Esophagus muscularis mucosa (tissue), 4 donors: ENCODE measurements at places on chromosomes 7 and 10. TPM values are rescaled to one million over a fixed set of nuclear protein-coding genes. Genes with fewer than 3 reads are reported as not detected.

DNA sequence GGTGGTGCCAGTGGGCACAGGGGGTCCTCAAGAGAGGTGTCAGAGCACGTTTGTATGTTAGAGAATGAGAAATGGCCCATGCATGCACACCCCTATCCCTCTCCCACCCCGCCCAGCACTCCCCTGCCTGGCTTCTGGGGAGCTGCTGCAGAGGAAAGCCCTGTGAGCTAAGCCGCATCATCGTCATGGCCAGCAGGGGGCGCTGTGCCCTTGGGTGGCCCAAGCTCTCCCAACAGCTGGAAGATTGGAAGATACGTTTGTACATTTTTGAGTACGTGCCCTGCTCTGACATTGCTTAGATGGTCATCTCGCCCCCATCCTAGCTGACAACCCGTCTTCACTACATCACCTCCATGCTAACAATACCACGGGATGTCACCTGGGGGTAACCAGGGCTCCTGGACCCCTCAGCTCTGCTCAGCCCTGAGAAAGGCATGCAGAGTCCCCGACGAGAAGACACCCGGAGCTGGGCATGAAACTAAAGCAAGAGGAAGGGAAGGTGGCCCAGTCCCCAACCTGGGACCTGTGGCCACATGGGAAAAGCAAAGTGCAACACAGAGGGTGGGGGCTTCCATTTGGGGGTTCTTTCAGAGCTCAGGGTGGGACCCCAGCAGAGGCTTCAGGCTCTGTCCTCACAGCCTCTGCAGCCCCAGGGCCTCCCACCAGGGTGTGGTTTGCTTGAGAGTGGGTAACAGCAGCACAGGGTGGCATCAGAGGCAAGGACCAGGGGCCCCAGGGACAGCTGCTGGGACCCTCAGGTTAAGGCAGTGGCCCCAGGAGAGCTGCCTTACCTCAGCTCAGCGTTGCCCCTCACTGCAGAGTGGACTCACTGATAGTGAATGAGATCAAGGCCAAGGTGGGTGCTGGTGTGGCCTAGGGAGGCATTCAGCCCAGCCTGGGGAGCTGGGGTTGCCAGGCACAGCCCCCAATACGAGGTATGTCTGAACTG is 136.6 kb downstream of the PTPN20 start:
- DNase-seq = no peak

Gene INPP5A
- total RNA-seq = 243 TPM

GRCh38 chr7:48337781-48338180 is 166.5 kb downstream of the ABCA13 start:
- DNase-seq = no peak

- DNase-seq = no peak
Measured at GRCh38 chr10:114711869-114712250, 53.8 kb upstream of the ABLIM1 start.

- DNase-seq = no peak
Measured at GRCh38 chr10:74231375-74231774, 80.4 kb downstream of the ADK start.

Gene COL13A1
- total RNA-seq = 4.2 TPM

- DNase-seq = no peak
Measured at GRCh38 chr7:17152721-17153120, 145.7 kb upstream of the AHR start.

GRCh38 chr10:62457598-62457997 is 83.4 kb downstream of the ZNF365 start:
- no peak for DNase-seq

Gene ANAPC16
- 157 TPM for total RNA-seq

DNA sequence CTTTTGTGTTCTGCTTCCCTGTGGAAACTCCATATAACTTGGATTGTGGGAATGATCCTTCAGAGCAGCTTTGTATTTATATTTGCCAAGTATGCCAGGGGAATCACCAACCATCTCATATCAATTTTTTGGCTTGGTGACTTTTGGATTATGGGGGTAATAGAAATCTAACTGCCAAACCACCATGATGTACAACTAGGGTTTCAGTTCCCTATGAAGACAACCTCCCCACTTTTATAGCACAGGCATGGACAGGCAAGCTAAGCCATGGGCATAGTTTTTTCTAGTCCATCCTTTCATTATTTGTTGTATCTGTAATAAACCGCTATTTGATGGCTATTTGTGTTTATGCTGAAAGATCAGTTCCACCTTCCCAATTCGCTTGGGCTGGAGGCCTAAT is 17.7 kb downstream of the NPY start:
- DNase-seq = no peak

Gene BEND7
- 17.4 TPM for total RNA-seq

DNA sequence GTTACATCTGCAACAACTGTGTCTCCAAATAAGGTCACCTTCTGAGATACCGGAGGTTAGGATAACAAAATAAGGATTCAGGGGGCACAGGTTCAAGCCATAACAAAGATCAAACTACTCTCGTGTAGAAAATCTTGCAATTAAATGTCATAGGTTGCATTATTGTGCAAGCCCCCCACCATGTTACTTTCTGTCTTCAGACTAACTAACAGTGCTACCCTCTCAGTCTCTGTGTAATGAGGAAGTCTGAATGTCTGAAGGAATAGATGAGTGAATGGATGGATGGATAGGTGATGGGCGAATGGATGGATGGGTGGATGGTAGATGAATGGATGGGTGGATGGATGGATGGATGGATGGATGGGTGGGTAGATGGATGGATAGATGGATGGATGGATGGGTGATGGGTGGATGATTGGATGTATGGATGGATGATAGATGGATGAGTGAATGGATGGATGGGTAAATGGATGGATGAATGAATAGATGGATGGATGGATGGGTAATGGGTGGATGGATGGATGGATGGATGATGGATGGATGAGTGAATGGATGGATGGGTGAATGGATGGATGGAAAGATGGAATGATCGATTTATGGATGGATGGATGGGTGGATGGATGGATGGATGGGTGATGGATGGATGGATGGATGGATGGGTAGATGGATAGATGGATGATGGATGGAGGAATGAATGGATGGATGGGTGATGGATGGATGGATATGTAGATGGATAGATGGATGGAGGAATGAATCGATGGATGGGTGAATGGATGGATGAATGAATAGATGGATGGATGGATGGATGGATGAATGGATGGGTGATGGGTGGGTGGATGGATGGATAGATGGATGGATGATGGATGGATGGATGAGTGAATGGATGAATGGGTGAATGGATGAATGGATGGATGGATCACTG is 557.3 kb upstream of the FOXK1 start:
- no peak for DNase-seq

DNA sequence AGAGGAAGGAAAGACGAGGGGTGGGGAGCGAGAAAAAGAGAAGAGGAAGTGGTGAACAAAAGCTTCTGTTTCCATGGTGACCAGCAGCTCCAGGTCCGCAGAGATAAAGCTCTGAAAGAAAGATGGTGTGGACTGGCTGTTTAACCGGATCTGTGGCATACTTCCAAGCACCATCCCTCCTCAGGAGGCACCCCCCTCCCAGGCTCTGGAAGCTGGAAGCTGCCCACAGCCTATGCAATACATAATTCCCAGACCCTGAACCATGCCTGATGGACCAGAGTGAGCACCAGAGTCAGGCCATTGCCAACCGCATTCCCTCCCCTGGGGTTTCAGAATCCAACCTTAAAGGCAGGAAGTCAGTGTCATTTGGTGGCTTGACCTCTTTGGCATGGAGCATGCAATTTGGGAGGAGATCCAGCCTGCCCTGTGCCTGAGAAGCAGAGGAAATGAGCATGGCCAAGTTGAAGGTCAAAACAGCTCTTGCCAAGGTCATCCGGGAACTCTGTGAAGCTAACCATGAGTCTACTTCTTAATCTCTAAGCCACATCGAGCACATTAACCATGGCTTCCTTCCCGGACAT is 22.2 kb upstream of the CPXM2 start:
- no peak for DNase-seq

DNA sequence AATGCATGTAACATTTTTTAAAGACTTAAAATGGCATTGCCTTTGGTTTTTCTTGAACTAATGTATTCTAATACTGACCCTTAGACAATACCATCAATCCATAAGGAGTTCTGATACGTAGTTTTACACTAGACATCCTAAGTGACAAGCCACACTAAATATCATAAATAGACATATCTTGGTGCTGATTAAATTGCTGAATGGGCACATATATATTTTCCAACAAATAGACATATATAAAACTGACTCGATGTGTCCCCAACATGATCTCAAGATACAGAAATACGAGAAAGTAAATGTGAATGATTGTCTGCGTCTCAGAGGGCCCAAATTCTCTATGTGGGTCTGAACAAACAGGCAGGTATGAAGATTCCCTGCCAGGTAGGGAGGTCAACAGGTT is 99.8 kb downstream of the NEBL start:
- DNase-seq = no peak

DNA sequence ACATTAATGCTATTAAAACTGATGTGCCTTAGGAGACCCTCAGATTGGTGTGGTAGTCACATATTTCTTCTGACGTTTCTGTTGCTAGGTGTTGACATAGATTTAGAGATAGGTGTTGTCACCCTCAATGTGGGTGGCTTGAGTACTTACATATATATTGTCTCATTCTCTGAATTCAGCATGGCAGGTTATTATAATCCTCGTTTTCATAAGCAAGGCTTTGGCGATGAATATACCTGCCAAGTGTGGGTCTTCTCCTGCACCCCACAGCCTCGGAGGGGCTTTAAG is 7.0 kb downstream of the FBH1 start:
- no peak for DNase-seq

- DNase-seq = peak; percentile 57
Measured at GRCh38 chr7:38339953-38340819, 66.8 kb upstream of the TARP start.

DNA sequence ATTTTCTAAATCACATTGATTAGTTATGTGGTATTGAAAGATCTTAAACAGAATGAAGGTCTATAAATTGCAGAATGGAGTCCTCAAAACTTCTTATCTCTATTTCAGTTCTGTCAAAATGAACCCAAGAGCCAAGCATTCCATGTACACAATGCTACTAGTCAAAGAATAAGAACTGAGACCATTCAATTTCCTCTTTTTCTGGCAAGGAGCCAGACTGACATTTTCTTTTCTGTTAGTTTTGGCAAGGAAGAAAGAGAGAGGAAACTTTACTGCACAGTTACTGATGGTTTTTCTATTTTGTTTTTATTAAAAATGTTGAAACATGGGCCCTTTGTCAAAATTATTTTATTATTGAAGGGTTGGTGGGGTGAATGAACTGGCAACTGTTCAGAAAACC is 181.8 kb upstream of the FERD3L start:
- DNase-seq = no peak

Gene OR13A1
- total RNA-seq = not detected

DNA sequence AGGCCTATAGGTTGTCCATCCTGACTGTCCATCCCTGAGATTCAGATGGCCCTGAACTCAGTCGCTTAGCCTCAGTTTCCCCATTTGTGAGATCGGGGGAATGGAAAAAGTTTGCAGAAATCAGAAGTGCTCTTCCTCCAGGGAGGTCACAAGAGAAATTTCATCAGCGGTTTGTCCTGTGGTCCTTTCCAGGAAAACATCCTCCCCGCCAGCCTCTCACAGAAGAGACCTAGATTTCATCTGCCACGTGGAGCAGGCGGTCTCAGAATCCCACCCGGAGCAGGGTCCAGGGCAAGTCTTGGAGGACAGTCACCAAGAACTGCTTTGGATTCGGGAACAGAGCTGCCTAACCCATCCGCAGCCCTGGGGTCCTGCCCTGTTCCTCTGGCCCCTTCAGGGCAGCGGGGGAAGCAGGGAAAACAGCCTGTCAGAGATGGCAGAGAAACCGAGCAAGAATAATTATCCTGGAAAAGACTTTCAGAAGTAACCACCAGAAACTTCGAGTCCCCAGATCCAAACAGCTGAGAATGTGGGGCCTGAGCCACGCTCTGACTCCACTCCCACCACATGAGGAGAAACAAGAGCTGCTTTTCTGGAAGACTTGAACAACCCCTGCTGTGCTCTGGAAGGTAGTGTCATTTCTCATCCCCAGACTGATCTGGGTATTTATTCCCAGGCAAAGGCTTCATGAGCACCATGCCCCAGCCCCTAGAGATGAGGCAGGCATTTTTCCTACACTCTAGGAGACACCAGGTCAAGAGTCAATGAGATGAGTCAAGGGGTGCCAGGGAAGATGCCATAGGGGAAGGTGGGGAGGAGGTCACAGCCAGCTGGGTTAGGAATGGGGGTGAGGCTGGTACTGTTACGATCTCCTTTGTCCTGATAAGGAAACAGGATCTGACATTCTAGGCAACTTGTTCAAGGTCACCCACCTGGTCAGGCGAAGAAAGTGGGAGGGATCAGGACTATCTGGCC is 1.1 kb upstream of the TNS3 start:
- DNase-seq = no peak

DNA sequence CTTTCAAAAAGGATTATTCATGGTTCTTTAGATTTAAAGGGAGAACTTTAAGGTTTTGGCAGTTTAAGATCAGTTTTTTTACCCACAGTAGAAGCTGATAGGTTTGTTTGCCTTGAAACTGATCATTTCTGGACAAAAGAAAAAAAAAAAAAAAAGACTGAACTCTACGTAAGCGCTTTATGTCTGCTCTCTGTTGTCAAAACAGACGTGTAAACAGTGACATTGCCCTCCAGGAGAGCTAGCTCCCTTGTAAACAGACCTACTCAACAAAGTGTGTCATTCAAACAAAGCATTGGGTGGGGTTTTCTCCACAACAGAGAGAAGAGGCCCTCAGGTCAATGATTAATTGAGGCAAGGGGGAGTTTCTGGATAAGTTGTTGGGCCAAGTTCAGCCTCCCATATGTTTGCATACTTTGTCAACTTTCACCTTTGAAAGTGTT is 568.1 kb upstream of the LRRN3 start:
- no peak for DNase-seq

GRCh38 chr7:65230231-65230630 is 143.4 kb upstream of the ZNF92 start:
- DNase-seq = no peak

- no peak for DNase-seq
Measured at GRCh38 chr10:61846370-61847031, 55.0 kb upstream of the ARID5B start.

DNA sequence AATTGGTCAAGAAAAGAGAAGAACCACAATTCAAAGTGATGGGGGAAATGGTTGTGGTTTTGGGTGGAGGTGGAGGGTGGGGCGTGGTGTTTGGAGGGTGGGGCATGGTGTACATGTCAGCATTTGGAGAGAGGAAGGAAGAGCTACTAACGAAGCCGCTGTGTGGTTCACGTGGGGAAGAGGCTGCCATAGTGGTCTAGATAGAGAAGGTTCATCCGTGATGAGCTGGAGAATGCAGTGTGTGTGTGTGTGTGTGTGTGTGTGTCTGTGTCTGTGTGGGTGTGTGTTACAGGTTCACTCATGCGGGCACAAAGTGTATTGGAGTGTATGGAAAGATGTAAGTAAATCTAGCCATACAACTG is 6.1 kb upstream of the VCL start:
- DNase-seq = no peak

Gene TFEC
- total RNA-seq = 1.5 TPM

- no peak for DNase-seq
Measured at GRCh38 chr10:25747084-25747483, 186.9 kb upstream of the MYO3A start.

DNA sequence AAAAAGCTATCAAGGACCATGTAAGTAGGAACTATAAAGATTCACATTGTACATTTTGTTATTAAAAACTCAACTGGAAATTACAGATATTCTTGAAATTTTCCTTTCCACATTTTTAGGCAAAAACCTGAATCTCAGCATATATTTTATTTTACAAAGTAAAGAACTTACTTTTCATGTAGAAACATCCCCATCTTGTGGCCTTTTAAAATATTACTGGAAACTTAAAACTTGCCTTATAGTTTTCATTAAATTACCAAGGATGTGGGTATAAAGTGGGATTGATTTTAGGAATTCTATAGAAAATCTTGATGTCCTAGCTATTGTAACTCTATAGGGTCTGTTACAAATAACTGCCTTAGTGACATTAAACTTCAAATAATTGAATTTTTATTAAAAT is 10.6 kb downstream of the DBF4 start:
- no peak for DNase-seq

Gene PRXL2A
- total RNA-seq = 25.6 TPM

Gene CYP3A5
- total RNA-seq = 3.3 TPM
